ENCODE measurements at places on chromosomes 2 and 18.

- DNase-seq, result no peak
These were observed 1.0 kb upstream of the CUL3 start for GRCh38 chr2:224586127-224586695.

DNA sequence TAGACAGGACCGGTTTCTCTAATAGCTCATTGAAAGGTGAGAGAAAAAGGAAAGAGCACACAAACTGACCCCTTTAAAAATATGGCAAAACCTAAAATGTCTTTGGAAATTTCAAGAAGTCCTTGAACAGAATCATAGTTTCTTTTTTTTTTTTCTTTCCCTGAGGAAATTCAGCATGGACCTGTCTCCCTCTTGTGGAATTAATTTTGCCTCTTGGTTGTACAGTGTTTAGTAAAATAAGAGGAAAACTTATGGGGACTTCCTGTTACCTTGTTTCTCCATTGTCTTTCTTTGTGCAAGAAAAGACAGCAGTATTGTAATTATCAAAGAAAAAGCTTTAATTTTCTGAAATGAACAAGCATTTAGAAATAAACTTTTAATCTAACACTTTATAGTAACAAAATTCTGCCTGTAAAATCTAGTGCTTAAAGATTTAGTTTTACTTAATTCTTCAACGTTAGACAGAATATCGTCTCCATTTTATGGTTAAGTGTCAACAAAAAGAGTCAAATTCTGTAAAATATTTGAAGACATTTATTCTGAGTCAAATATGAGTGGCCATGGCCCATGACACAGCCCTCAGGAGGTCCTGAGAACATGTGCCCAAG, 176.3 kb upstream of the NABP1 start:
- no peak for DNase-seq

GRCh38 chr18:74632856-74633255, 35.2 kb downstream of the ZNF407 start:
- no peak for DNase-seq

DNA sequence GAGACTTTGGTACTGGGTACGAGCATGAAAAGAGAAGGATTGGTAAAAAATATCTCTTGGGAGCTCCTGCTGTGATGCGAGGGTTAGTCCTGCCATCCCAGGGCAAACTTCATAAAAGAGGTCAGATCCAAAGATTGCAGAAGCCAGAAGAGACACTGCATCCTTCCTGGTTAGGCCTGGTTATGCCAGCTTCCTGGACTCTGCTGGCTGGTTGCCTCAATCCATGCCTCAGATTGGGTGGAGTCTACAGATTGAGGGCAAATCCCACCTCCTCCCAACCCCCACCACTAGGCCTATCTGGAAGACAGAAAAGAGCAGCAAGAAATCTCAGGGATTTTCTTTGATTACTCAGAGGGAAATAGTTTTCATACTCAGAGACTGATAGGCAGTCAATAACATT, 5.3 kb upstream of the ACADL start:
- no peak for DNase-seq

- DNase-seq, result no peak
These were observed 83.7 kb downstream of the PMAIP1 start for GRCh38 chr18:59983506-59983905.

- DNase-seq, result no peak
These were observed 5.3 kb downstream of the LHCGR start for GRCh38 chr2:48750128-48750739.

DNA sequence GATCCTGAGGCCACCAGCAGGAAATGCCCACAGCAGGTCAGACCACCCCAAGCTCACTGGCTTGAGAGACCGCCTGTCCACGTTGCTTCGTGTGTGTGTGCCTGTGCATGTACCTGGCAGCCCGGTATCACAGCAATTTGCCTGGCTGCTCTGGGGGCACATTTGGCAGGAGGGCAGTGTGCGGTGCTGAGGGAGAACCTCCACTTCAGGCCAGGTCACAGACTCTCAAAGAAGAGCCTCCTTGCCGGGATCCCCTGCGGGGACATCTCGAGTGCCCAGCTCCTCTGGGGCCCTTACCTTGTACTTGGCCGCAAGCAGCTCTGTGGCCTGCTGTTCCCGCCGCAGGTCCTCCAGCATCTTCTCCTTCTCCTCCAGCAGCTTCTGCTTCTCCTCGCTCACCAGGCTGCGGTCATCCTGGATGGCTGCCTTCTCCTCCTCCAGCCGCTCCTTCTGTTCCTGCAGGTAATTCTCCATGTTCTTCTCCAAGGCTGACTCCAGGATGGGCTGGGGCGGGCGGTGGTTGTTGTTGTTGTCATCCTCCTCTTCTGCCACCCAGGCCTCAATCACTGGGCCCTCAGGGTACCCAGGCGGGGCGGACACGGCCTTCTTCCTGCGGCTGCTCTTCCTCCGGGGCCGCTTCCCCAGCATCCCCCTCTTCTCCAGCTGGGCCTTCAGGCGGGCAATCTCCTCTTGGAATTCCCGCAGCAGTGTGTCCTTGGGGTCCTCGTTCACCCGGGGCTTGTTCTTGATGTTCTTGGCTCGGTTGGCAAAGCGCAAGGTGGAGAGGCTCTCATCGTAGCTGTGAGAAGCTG, 2.0 kb downstream of the KIF3C start:
- DNase-seq, result no peak

- no peak for DNase-seq
These were observed 290.9 kb upstream of the HDAC4 start for GRCh38 chr2:239691720-239692119.

GRCh38 chr2:228768818-228769217, 502.3 kb downstream of the PID1 start:
- DNase-seq, result no peak

GRCh38 chr2:37201766-37202165, 5.5 kb downstream of the CEBPZOS start:
- no peak for DNase-seq

- no peak for DNase-seq
These were observed 45.1 kb downstream of the PROC start for GRCh38 chr2:127463155-127463991.

Data from stimulated activated CD4-positive, alpha-beta T cell treated with anti-CD3 and anti-CD28 coated beads, TNF-alpha, amount 100 ng/mL, for 1 hour (primary cell).